ENCODE measurements at places on chromosomes 7 and 10.
A peak's percentile ranks its signal among the peaks of the same experiment; 100 is the strongest.

DNA sequence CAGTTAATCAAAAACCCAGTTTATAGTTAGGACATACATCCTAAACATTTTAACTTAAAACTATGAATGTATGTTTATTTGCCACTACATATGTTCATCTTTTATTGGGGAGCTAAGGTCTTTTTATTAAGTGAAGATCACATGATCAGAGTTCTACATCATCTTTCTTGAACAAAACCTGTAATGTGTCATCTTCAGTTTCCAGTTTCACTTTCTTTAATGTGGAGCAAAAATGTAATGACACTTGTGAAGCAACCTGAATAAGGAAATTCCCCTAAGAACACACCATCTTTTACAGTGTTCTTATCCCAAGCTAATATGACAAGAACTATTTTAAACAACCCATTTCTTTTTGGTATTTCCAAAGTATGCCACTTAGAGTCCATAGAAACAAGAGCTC, 166.7 kb upstream of the BET1 start:
- DNase-seq, result no peak

GRCh38 chr10:45592926-45593325, 79.6 kb downstream of the ZFAND4 start:
- no peak for DNase-seq

- no peak for DNase-seq
Observed at GRCh38 chr10:83603708-83604107, 535.6 kb upstream of the GHITM start.

DNA sequence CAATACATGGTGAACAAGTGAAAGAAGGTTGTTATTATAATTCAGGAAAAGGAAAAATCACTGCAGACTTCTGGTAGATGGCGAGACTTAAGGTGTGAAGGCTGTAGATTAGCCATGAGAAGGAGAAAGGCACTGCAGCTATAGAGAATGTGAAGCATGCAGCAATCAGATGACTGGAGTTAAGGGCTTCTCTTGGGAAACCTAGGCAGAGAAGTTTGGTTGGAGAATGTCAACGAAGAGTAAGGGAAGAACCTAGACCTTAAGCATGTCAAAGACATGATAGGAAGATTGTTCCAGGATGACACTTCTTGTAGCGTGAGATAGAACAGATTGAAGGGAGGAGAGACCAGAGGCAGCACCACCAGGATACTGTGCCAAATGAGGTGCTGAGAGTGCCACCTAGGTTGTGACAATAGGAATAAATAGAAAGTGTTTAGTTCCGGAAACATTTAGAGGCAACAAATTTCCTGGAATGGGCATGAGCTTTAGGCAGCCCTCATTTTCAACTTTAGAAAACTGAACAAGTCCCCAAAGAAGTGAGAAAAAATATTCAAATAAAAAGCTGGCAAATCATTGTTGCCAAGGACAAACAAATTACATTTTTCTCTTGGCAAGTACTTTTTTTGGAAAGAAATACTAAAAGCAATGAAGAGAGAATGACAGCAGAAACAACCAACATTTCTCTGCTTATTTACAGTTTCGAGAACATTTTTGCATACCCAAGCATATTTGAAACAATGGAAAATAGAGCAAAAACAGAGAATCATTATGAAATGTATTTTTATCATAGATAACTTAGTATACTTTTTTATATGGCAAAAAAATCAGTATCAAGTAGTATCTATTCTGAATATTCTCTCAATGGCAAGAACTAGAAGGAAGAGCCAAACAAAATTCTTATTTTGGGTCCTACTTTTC, 4.9 kb downstream of the LRRC17 start:
- peak; percentile 11 for DNase-seq

All from NCI-H1694 (cell line).